ENCODE measurements at places on chromosomes 11 and 22.

DNA sequence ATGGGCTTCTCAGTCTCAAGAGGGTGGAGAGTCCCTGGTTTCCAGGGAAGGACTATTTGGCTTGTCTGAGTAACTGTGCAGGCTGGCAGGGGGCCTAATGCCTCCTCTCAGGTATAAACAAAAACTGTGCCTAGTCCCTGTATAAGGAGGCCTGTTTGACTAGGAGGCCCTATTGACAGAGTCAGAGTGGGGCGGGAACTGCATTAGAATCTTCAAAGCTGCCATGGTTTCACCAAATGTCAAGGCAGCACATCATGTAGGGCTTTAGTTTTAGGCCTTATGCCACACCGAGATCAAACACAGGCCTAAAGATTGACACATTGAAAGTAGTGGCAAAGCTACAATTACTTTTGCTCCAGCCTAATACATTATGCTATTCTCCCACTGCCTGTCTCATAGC, 611.5 kb upstream of the B3GAT1 start:
- DNase-seq, result no peak

DNA sequence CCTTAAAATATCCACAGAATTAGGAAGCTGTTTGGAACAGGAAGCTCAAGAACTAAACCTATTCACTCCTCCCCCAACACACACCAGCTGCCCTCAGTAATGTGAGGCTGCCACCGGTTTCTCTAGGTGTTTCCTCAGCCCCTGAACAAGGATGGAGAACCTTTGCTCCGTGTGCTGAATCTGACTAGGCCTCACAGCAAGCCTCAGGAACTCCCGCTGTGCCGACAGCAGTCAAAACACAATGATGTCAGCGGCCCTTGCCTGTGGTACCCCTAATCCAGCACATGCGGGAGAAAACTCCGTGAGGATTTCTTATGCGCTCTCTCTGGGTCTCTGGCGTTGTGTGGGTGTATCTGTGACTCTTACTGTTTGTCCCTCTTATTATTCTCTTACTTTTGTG, 153.3 kb downstream of the EFCAB6 start:
- no peak for DNase-seq

DNA sequence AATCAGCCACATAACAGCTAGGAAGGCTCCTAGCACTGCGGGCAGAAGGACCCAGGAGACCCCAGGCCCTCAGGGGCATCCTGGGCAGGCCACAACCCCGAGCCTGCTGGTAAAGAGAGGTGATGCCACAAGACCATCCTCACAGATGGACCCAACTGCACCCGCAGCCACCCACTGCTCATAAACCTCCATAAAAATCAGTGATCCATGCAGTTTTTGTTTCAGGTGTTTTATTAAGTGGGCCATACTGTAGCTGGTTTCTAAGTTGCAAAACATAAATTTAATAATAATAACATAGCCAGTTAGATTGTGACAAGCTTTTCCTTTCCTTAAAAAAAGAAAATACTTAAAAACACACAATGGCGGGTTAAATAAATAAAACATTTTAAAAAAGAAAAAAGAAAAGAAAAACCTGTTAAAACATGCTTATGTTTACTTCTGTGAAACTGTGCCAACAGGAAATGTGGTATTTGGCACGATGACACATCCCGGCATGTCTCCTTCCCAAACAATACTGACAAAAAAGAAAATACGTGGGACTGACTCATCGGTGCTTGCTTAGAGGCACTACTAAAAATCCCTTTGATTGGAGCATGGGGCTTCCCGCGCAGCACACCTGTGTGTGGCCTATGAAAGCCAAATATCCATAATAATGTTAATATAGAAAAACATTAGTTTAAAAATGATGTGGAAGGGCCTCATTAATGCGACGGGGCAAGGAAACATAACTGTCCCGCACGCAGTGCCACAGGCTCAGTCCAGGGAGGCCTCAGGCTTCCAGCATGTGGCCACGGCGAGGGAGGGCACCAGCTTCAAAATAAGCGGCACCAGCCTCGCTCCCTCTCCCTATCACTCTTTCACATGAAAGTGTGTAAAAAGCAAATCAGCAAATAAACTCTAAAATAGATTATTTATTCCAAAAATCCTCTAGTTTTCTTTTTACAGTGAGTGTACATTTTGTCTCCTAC, 47.5 kb upstream of the SCUBE2 start:
- DNase-seq, result peak; percentile 7

GRCh38 chr11:74696500-74696899, 34.7 kb downstream of the CHRDL2 start:
- no peak for DNase-seq

GRCh38 chr22:24996420-24996952, 44.0 kb downstream of the KIAA1671 start:
- no peak for DNase-seq

GRCh38 chr11:18151581-18151980, 19.2 kb downstream of the MRGPRX3 start:
- DNase-seq, result no peak

DNA sequence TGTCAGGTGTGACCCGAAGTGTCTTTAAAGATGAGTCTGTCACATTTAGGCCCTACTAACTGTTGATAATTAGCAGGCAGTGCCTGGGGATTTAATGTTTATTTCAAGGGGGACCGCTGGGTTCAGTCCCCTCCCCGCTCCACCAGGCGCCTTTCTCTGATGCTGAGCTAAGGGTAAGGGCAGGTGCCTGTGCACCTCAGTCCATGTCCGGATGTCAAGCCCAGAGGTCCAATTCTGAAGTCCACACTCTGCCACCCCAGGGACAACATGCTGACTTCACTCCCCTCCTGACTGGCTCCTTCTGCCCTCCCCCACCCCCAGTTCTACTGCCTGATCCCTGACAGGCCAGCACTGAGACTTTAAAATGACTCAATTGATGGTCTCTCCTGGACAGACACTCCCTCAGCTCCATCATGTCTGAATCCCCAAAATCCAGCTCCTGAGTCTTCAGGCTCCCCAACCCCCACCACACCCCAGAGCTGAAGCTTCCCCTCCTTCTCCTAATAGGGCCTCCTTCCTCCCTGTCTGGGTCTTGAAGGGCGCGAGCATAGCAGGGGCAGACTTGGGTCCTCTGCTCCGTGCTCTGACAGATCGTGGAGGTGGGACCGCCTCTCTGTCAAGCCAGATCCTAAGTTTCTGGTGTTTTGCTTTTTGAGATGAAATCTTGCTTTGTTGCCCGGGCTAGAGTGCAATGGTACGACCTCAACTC, 49.8 kb upstream of the ANO1 start:
- DNase-seq, result no peak

GRCh38 chr11:83574519-83574918, 288.4 kb upstream of the CCDC90B start:
- no peak for DNase-seq

DNA sequence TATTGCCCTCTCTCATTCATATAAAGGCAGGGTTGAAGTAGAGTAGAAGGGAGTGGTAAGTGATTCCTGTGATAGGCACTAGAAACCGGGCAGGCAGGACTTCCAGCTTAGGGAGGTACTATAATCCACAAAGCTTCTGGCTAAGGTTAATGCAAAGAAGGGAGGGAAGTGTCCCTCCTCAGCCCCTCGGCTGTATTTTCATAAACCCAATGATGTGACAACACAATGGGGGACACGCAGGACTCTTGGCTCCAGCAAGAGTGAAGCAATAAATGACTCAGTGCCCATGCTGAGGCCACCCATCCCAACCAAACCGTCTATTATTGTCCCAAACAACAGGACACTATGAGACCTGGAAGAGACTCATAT, 90.7 kb downstream of the ETS1 start:
- DNase-seq, result no peak

GRCh38 chr22:28222052-28222451, 303.0 kb upstream of the PITPNB start:
- DNase-seq, result no peak

GRCh38 chr22:32810555-32811133, 9.1 kb downstream of the TIMP3 start:
- DNase-seq, result no peak

DNA sequence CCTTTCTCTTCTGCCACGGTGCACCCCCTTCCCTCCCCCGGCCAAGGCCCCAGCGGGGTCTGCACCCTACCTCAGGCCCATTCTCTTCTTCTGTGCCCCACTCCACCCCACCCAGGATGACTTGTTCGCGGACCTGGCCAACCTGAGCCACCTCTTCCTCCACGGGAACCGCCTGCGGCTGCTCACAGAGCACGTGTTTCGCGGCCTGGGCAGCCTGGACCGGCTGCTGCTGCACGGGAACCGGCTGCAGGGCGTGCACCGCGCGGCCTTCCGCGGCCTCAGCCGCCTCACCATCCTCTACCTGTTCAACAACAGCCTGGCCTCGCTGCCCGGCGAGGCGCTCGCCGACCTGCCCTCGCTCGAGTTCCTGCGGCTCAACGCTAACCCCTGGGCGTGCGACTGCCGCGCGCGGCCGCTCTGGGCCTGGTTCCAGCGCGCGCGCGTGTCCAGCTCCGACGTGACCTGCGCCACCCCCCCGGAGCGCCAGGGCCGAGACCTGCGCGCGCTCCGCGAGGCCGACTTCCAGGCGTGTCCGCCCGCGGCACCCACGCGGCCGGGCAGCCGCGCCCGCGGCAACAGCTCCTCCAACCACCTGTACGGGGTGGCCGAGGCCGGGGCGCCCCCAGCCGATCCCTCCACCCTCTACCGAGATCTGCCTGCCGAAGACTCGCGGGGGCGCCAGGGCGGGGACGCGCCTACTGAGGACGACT, 15.9 kb downstream of the RTN4RL2 start:
- no peak for DNase-seq

DNA sequence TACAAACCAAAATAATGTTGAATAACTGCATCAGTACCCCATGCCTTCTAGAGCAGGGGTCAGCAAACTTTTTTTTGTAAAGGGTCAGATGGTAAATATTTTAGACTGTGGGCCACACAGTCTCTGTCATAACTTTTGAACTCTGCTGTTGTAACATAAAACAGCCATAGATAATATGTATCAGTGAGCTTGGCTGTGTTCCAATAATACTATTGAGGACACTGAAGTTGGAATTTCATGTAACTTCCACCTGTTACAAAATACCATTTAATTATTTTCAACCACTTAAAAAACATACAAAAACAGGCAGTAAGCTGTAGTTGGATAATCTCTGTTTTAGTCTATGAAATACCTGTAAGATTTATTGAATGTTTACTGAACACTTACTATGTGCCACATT, 55.2 kb downstream of the PICALM start:
- DNase-seq, result no peak

DNA sequence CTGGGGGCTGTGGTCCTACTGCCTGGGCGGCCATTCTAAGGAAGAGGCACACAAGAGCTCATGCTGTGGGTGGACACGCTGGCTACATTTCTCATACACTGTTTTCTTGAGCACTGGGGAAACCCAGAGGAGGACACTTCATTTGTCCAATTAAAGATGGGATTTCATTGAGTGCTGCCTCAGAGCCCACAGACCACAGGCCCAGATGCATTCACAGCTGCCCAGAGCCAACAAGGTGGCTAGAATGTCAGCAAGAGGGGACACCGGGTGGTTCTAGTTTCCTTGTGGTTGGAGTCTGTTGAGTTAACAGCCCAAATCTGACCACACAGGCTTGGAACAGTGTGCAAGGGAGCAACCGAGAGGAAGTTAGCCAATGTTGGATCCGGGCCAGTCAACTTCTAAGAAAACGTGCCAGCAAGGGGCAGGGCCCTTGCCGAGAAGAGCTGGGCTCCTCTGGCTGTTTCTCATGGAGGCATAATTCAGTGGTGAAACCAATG, 35.0 kb upstream of the SORL1 start:
- DNase-seq, result no peak

DNA sequence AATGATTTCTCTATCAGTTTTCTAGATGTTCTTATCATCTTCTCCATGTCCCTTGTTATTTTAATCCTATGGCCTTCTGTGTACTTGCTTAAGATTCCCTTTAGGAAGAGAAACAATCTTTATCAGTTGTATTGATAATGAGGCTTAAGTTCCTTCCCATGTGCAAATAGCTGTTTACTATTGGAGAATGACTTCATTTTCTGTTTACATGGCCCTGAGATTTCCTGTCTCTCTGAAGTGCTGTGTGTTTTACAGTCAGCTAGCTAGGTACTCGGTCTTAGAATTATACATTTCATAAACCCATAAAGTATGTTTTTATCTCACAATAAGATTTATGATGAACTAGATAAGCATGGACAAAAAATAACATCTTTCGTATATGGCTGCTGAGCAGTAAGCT, 67.5 kb upstream of the CCDC179 start:
- no peak for DNase-seq

GRCh38 chr11:33857933-33858371, 33.9 kb downstream of the LMO2 start:
- peak; percentile 23 for DNase-seq

DNA sequence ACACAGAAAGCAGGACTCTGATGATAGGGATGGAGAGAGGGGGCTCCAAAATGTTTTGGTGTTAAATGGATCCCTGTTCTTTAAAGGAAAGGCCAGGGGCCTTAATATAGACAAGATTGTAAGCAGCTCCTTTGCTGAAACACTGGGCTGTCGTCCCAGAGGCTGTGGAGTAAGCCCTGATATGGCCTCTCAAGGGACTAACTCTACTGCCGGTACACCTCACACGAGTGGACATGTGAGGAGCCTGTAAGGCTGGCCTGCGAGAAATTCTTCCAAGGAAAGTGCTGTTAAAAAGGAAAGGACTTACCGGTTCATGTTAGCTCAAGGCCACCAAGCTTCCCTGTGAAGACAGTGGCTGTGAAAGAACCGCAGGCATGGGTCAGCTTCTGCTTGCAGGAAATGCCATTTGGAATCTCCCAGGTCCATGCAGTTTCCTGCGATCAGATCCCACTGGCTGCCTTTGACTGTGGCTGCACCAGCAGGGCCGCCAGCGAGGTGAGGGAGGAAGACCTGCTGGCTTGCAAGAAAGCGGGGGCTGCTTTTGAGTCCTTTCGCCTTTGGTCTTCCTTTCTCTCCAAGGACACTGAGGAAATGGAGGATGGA, 106.6 kb downstream of the PRR5L start:
- DNase-seq, result no peak

DNA sequence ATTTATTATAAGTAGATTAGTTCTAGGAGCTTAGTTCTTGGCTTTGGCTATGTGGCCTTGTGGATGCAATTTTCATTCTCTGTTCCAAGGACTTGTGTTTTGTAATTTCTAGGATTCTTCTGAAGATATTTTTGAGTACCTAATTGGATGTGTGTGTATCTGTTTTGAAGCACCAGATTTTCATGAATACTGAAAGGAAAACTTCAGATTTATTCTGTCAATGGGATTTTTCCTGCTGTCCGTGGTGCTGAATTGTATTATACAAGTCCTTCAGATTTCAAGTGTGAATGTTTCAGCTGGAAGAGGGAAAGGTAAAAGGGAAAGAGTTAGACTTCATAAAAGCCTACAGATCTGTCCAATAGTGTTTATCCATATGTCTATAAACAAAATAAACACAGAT, 18.2 kb upstream of the SYN3 start:
- no peak for DNase-seq

GRCh38 chr22:41367680-41368542, 13.8 kb upstream of the TEF start:
- DNase-seq, result no peak

DNA sequence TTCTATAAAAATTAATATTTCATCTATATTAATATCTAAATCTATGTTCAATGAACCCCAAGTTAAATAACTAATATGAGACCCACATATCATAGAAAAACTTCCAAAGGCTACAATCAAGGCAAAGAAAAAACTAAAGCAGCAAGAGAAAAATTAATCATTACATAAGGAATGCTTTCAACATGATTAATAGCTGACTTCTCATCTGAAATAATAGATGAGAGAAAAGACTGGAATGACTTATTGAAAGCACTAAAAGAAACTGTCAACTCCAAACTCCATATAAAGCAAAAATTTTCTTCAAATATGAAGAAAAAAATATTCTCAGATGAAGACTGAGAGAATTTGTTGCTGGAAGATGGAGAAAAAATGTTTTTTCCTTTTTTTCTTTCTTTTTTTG, 13.0 kb downstream of the TRIM5 start:
- no peak for DNase-seq
